ENCODE measurements at places on chromosomes 16 and 17.

- DNase-seq: no peak
Observed at GRCh38 chr17:50458701-50459676, 9.7 kb downstream of the CHAD start.

- DNase-seq: no peak
Observed at GRCh38 chr17:59669411-59669810, 37.8 kb downstream of the PTRH2 start.

DNA sequence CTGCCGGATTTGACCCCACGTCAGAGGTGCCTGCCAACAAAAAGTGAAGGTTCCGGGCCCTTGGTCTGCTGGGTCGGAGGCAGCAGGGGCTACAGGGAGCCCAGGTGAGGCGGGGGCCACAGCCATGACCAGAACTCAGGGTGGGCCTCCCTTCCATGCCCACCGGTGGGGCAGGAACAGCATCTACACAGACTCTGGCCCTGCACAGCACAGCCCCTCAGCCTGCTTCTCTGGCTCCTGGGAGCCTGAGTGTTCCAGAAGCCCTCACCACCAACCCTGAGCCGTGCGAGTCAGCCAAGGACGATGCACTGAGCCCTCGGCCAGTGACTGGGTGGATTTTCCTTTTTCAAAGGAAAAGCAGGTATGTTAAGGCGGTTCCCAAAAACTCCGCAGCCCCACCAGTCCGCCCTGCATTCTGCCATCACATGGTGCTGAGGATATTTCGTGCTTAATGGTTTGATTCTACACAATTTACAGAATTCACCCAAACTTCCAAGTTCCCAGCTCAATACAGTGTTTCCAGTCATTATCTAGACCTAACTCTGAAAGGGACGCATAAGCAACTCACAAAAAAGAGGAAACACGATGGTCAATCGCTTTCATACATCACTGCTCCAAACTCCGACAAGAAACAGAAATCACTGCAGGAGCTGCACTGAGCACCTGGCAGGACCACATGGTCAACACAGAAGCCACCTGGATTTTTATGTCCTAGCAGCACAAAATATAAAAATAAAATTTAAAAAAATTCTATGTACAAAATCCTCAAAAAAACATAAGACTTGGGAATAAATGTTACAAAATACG lies 19.4 kb upstream of the C16orf95 start:
- no peak for DNase-seq

DNA sequence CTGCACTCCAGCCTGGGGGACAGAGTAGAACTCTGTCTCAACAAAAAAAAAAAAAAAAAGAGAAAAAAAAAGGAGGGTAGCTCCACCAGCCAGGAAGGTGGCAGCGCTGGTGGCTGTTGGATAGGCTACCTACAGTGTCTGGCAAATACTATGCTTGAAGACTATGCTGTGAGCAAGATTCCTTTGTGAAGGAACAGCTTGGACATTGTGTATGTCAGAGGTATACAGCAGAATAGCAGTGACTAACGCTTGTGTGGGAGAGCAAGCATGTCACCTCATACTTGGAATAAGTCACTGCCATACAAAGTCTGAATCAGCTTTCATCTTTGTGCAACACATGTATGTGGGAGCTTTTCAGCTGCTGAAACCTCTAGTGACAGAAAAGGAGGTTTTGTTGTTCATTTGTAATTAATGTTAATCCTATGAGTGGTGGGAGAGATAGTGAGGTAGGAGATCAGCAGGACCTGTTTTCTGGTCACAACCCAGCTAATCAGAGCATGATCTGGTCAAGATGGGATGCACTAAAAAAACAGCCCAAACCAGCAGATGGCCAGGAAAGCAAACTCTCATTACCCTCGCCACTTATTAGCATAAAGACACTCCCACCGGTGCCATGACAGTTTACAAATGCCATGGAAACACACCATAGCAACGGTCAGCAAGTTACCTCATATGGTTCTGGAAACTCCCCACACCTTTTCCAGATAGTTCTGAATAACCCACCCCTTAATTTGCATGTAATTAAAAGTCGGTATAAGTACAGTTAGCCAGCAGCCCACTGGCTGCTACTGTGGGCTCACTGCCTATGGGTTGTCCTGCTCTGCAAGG lies 6.8 kb upstream of the ITGAD start:
- no peak for DNase-seq

DNA sequence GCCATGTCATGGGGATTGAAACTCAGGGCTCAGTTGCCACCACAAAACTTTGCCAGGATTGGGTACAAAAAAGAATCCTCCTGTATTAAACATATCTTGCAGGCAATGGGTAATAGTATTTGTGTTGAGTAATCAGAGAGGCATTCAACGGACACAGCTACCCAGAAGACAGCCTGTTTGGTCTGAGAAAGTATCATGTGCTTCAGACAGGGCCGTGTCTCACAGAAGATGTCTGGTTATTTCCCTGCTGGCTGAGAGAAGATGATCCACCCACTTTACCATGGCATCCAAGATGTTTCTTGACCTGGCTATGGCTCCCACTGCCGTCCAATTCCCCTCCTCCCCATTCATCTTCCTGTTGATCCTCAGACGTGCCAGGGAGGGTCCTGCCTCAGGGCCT lies 304.3 kb upstream of the XYLT1 start:
- no peak for DNase-seq

- no peak for DNase-seq
Observed at GRCh38 chr17:81523402-81524038, 4.7 kb upstream of the FSCN2 start.

DNA sequence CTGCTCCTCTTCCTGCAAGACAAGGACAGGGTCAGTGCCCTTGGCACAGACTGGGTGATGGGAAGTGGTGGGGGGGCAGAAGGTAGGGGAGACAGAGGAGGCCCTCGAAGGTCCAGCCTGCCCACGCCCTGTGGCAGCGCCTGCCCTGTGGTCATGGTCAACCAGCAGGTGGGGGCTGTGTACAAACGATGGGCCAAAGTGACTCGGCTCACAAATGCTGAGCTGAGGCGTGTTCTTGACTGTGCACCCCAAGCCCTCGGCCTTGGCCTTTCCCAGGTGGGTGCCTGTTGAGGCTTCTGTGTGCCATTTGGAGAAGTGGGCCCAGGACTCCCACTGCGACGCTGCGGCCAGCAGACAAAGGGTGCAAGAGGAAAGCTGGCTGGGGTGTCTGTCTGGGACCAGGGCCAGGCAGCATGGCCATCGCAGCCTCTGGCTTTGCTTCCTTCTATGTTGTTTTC lies 22.6 kb downstream of the MXRA7 start:
- DNase-seq: no peak

Measured in amniotic stem cell (primary cell).